ENCODE measurements at places on chromosomes 13 and 19.

DNA sequence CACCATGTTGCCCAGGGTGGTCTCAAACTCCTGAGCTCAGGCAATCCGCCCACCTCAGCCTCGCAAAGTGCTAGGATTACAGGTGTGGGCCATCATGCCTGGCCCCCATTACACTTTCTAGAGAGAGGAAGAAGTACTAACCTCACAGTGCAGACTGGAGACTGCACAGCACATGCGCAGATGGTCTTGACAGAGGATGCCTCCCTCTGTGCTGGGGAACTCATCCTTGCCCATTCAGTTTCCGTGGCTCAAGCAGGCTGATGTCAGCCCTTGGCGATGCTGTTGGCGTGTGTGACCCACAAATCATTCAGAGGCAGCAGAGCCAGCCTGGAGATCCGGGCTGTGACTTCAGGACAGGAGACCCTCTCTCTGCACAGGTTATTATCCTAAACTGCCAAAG is 14.6 kb upstream of the FFAR2 start:
- DNase-seq = no peak

GRCh38 chr13:24071423-24072075 is 89.0 kb upstream of the SPATA13 start:
- no peak for DNase-seq

DNA sequence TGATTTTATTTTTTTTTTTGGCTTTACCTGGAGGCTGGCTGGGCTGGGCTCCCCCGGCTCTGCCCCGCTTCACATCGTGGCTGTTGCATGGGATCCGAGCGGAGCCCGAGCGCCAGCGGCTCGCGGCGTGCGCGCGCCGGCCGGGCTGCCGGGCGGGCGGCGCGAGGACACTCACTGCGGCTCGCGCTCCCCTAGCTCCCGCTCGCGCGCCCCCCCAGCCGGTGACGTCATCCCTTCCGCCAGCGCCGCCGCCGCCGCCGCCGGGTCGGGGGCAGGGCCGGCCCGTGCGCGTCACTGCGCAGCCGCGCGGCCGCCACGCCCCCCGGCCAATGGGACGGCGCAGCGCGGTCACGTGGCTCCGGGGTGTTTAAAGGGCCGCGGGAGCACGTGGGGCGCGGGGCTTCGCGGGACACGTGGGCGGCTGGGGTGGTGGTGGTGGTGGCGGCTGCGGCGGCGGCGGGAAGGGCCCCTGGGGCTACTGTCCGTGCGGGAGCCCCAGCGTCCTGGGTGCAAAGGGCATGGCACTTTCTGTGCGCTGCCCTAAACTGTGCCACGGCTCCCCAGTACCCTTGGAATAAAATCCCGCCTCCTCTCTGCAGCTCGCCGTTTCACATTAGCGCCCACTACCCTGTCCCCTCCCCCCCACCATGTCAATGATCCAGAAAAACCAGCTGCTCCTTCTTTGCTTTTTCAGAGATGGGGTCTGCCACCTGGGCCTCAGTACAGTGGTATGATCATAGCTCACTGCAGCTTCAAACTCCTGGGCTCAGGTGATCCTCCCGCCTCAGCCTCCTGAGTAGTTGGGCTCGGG is at the start of gene PTPRS:
Gene PTPRS (minus strand): TSS at position 176 of the 811 bp plus-strand sequence. CDS start 54,672 bp downstream, outside the sequence.
- DNase-seq = peak; percentile 73

DNA sequence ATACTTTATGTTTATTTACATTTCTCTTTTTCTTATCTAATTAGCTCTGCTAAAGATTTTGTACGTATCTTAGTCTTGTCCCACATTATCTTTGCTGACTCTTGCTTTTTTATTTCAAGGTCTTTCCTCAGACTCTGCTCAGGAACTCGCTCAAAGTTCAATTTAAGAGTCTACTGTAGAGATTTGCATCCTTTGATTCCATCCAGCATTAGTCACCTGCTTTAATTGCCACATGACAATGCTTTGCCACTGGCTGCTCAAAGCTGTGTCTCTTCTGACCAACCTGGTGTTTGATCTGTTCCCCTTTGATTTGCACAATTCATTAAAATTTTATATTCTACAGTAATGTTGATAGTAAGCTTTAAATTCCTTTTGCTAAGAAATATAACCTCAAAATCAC is 157.9 kb upstream of the FREM2 start:
- no peak for DNase-seq

DNA sequence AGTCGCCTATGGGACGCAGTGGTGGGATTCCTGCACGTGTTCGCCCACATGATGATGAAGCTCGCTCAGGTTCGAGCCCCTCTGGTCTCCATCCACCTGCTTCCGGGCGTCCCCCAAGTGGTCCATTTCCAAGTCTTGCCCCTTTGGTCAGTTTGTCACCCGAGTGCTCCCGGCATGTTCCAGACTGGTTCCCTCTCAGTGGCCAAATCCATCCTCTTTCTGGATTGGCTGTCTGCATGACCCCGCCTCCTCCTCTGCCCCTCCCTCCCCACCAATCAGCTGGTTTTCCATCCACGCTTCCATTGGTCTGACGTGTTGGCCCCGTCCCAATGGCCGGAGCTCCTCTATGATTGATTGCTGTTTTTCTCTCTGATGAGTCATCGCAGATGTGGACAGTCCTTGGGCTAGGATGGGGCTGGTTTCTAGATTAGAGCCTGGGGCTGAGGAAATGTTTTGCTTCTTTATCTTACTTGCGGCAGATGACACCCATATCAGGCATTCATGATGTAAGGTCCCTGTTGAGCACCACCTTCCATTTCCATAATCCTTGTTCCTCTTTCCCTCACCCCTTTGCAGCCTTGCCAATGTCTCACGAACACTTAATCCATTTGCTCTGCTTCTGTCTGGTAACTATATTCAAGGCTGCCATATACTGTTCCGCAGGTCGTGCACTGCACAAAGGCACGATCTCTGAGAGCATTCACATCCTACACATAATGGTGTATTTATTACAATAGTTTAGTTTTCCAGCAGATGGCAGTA is 73.8 kb downstream of the MAP4K1 start:
- peak; percentile 53 for DNase-seq

DNA sequence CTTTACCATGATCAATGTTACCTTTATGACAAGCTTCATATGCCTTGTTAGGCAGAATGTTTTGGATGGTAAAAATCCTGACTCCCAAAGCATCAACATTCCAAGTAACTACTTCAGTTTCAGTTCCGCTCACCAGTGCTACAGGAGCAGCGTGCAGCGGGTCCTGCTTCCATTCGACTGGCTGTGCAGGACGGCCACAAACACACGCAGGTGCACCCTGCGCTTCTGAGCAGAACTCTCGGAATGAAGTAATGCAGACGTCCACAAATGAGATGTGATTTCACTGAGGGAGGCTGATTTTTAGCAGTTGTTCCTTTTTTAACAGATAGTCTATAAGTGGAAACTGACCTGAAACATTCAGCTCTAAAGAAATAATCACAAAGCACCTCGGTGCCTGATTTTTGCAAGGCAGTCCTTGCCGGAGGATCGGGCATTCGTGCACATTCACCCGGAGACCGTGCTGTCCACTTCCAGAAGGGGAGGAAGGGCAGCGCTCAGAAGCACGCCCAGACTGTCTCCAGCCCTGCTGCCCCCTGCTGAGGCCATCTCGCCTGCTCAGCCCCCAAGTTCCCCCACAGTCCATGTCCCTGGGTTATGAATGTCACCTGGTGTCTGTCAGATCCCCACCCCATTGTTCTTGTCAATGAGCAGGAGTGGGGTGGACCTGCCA is 85.8 kb downstream of the RAB20 start:
- no peak for DNase-seq

DNA sequence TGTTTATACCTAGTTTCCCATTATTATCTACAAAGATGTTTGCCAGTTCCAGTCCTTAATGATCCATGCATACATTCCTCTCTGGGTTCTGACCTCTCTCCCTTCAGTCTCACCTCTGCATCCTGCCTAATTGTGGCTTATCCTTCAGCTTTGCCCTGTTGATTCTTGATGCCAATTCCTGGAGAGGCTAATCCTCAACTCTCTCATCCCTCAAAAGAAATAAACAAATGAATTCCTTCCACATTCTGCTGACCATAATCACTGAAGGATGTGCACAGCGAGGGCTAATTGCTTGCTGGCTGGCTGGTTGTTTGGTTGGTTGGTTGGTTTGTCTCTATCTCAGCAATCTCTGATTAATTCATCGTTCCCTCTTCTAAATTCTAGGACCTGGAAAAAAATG is 113.8 kb downstream of the IRS2 start:
- DNase-seq = no peak

DNA sequence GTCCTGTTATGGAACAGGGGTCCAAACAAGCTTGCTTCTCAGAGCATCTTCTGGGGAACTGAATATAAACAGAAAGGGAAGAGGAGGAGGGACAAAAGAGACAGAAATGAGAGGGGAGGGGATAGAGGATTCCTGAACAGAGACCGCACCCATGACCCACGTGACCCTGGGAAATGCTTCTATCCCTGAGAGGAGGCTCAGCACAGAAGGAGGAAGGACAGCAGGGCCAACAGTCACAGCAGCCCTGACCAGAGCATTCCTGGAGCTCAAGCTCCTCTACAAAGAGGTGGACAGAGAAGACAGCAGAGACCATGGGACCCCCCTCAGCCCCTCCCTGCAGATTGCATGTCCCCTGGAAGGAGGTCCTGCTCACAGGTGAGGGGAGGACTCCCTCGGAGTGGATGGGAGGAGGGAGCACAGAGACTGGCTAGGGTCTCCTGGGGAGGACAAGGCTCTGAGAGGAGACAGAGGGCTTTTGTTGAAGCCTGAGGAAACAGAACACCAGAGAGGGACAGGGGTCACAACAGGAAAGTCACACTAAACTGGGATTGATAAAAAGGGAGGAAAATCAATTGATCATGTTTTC is at the start of gene CEACAM6:
Gene CEACAM6 (plus strand): TSS at position 203 of the 586 bp plus-strand sequence. CDS start 109 bp downstream, at position 312.
- no peak for DNase-seq

GRCh38 chr13:48531416-48532255 is 1.2 kb downstream of the RCBTB2 start:
- no peak for DNase-seq

GRCh38 chr13:60111691-60112090 is 52.0 kb downstream of the DIAPH3 start:
- no peak for DNase-seq

Data from naive thymus-derived CD8-positive, alpha-beta T cell (primary cell).